ENCODE measurements at places on chromosomes 12 and 14. TPM values are rescaled to one million over a fixed set of nuclear protein-coding genes. Genes with fewer than 3 reads are reported as not detected.

The HNRNPC gene
- 531 TPM for total RNA-seq

The NELL2 gene
- total RNA-seq = 1,558 TPM

The MDP1 gene
- 25.0 TPM for total RNA-seq

The ART4 gene
- total RNA-seq = not detected

The CD4 gene
- total RNA-seq = 1.9 TPM

The ZNF268 gene
- 61.7 TPM for total RNA-seq

The KCNMB4 gene
- total RNA-seq = 55.1 TPM

The KCNC2 gene
- total RNA-seq = 19.7 TPM

The GUCY2C gene
- not detected for total RNA-seq

The ASPG gene
- 0.31 TPM for total RNA-seq

The GPRC5A gene
- 0.31 TPM for total RNA-seq

The PLBD1 gene
- 0.94 TPM for total RNA-seq

The KNTC1 gene
- 94.2 TPM for total RNA-seq

Measured in parietal lobe (tissue), 2 donors.